ENCODE measurements at places on chromosomes 7 and 10. TPM values are rescaled to one million over a fixed set of nuclear protein-coding genes. Genes with fewer than 3 reads are reported as not detected.

DNA sequence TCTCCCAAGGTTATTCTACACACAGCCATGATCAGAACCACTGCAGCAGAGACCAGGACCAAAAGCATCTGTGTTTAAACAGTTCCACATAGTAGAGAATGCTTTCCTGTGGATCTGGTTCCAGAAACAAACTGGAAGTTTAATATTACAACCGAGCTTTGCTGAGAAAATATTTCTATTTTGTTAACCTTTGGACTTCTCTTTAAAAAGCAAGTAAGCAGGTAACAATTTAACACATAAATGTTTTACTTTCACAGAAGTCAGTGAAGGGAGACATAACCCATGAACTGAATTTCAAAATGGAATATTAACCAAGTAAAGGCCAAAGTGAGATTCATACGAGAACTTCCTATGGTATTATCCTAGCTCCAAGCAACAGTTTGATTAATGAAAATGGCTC lies 98.6 kb upstream of the PHYHIPL start:
- no peak for DNase-seq

DNA sequence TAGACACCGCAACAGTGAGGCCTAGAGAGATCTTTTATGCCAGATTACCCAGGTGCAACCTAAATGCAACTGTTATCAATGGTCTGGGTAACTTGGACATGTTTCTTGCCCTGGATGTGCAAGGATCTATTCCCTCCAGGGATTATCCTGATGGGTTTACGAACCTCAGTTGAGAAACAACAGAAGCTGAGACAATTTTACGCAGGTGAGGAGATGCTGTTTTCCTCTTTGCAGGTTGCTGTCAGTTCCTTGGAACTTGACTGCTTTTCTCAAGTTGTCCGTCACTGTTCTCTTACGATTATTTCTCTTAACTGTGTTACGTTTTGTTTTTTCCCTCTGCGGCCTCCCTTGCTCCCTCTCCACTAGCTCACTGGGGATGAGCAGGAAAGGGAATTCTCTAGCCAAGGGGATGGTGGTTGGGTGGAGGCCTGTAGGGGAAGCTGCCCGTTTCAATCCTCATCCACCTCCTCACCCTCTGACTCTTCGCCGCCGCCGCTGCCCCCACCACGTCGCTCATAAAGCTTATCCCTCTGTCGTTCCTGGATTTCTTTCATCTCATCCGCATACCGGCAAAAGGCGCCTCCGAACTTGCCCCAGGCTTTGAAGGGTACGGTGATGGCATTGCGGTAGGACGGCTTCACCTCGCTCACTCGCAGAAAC lies 1.2 kb downstream of the PURB start:
- no peak for DNase-seq

GRCh38 chr7:117674617-117675016 lies 194.8 kb downstream of the CFTR start:
- no peak for DNase-seq

GRCh38 chr10:67803588-67804394 lies 34.2 kb downstream of the DNAJC12 start:
- no peak for DNase-seq

ZCWPW1 gene
- total RNA-seq: 2.8 TPM

Measured in fibroblast of lung (primary cell).